NCI-H2171 treated with DMSO at 0.1 percent for 48 hours (cell line): ENCODE measurements at places on chromosomes 2 and 18.

GRCh38 chr2:64225491-64225890 lies 81.3 kb upstream of the PELI1 start:
- DNase-seq: no peak

DNA sequence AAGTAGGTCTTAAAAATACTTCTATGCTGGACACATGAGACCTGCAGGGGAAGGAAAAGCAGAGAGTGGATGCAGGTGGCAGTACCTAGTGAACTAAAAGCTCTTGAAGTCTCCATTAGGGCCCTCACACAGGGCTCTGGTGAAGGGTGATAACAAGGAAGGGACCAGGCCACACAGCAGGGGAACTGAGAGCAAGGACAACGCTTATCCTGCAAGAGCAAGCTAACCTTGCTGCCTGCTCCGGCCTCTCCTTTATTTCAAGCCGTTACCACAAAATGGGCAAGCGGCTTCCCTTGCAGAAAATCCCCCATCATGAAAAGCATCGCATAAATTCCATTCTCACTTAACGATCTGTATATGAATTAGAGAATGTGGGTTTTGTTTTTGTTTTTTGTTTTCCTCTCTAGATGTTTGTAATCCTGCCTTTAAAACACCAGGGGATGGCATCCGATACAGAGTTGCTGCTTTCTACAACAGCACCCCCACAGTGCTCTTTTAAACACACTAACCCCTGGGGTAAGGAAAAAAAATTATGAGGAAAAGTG lies 64.5 kb downstream of the CACNB4 start:
- no peak for DNase-seq

DNA sequence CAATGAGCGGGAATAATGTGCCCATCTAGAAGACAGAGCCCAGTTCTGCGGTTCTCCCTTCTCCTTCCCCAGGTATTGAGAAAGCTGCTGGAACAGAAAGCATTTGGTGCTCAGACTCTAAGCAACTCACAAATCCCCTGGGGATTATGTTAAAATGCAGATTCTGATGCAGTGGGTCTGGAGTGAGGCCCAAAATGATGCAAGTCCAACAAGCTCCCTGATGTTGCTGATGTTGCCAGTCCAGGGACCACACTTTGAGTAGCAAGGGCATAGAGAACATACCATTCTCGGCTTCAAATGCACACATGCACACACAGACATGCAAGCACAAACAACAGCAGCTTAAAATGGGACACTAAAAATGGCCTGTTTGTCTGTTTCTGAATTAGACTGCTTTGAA lies 274.8 kb upstream of the NCKAP5 start:
- no peak for DNase-seq

DNA sequence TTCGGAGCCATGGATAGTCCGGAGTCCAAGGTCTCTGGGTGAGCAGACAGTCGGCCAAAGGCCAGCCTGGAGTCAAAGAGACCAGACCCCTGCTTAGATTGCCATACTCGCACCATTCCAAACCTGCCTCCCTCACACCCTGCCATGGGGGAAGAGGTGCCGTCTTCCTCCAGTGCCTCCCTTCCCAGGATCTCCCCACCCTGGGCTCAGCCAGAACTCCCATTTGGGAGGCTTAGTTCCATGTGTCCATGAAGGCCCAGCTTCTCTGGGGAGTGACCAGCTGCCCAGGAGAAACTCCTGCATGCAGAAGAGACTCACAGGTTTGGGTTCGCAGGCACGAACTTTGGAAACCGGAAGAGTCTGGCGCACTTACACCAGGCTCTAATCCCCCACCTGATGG lies 21.7 kb downstream of the IGFBP5 start:
- no peak for DNase-seq

DNA sequence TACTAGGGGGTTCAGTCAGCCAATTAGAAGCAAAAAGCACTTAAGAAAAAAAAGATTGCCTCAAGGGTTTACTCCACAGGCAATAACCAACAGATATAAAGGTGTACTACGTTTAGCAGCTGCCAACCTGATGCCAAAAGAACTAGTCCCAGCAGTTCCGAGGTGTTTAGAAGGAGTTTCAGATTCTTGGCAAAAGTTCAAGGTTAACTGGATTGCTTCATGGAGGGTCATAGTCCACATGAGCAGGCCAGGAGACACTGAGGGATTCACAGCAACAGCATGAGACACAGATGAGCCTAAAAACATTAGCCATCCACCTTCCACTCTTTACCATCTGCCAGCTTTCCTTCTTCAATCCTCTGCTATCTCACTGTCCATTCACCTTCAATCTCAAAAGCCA lies 4.9 kb upstream of the DNAH7 start:
- DNase-seq: no peak

GRCh38 chr2:191983186-191983585 lies 136.3 kb upstream of the CAVIN2 start:
- peak; percentile 44 for DNase-seq

DNA sequence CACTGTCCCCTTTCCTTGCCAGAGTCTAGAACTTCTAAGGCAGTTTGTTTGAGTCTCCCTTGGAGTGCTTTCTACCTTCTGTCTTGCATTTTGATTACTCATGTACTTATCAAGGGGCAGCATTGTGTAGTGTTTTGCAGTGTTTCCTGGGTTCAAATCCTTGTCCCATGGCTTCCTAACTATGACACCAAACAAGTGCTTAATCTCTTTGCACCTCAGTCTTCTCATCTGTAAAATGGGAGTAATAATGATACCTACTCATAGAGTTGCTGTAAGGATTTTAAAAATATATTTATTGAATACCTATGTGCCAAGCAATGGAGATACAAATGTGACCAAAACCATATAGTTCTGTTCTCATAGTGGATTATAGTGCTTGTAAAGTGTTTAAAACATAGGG lies 105.5 kb upstream of the PKDCC start:
- DNase-seq: no peak

GRCh38 chr18:45071956-45072355 lies 391.3 kb downstream of the SETBP1 start:
- DNase-seq: no peak

GRCh38 chr18:57052173-57052572 lies 94.7 kb upstream of the BOD1L2 start:
- DNase-seq: no peak

DNA sequence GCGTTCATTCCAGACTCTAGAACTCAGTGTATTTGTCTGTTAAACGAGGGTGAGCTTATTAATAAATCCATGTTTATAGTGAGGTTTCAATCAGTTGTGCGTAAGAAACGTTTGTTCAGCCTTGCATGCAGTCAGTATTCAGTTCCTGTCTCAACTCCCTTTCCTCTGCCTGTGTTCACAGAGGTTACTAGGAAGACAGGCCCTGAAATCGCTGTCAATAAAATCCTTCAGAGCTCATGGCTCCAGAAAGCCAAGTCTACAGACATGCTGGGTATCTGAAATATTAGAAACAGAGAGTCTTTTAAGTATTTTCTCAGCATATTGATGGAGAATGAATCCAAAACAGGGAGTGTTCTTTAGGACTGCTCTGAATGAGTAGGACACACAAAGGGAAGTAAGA lies 75.4 kb downstream of the KLF7 start:
- no peak for DNase-seq

GRCh38 chr2:43225093-43225787 lies 1.2 kb downstream of the ZFP36L2 start:
- peak; percentile 32 for DNase-seq

DNA sequence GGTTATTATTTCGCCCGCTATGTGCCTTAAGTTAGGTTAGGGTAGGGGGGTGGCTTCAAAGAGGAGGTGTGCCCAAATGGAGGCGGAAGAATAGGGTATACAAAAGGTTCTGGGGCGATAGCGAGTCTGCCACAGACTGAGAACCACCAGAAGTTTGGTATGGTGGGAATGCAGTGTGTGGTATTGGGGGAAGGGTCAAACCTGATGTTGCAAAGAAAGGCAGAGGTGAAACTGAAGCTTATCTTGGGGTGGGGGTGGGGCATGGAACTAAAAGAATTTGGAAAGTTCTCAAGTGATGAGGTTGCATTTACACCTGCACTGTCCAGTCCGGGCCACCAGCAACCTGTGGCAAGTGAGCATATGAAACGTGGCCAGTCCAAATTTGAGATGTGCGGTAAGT lies 11.8 kb upstream of the CCBE1 start:
- DNase-seq: no peak

- DNase-seq: no peak
Measured at GRCh38 chr2:241869087-241869961, at the start of gene RTP5. Gene RTP5, plus strand, starts transcription at chr2:241869729. Its CDS starts 28 bp downstream, at chr2:241869757.

- no peak for DNase-seq
Measured at GRCh38 chr2:73174941-73175662, 27.3 kb upstream of the NOTO start.

- DNase-seq: no peak
Measured at GRCh38 chr18:46377557-46377956, 273.4 kb downstream of the HAUS1 start.

GRCh38 chr2:182550234-182550633 lies 123.4 kb upstream of the PDE1A start:
- no peak for DNase-seq
